T-cell (primary cell): ENCODE measurements at places on chromosomes 13 and 19. TPM values are rescaled to one million over a fixed set of nuclear protein-coding genes. Genes with fewer than 3 reads are reported as not detected.
A peak's percentile ranks its signal among the peaks of the same experiment; 100 is the strongest.

DNA sequence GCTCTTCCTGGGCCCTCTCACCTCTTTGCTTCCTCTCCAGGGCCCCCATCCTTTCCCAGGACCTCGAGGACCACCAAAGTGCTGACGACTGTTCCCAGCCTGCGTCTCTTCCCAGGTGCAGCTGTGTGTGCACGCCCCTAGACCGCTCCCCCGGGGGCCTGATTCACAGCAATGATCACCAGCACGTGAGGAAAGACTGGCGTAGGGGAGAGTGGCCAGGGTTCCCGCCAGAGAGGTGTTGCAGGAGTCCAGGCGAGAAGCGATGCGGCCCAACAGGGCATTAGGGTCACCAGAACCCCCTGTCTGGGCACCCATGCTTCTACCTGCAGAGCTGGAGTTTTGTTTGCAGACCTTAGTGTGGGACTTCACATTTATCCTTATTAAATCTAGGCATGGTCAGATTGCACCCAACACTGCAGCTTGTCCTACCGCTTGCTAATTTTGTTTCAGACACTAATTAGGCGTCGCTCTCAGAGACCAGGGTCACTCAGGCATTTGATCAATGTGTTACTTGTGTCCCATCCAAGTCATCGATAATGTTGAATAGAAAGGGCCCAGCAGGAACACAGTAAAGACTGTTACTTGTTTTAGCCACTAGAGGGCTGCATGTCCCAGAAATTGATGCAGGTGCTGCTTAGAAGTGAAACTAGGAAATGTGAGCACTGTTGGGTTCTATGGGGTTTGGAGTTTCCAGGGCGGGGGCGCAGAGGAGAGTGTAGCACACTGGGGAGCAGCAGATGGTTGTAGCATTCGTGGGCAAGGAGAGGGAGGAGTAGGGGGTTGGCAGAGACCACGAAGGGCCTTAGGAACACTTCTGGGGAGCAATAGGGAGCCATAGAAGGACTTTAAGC is 53.2 kb downstream of the CDADC1 start:
- DNase-seq: peak; percentile 49

GRCh38 chr19:4297901-4298809 is 4.0 kb downstream of the TMIGD2 start:
- DNase-seq: no peak

DNA sequence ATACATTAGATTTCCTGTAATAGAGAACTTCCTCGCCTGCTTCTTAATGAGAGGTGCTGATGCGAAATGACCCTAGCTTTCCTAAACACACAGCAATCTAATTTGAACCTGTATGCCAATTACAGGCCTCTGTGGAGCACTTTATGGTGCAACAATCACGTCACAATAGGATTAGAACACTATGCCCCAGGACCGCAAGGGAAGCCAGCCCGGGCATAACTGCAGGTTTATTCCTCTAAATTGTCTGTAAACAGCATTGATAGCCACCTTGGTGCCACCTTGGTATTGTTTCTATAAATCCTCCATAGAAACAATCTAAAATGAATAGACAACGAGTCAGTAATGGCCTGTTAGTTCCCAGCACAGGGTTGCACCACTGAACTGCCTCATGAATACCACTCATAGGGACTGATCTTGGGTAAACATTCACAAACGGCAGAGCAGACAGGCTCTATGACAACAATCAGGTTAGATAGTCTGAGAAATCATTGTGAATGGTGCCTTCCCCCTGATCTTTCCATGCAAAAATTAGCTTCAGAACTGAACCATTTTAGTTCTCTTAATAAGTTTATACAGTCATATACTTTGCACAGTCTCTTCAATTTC is 182.5 kb upstream of the OBI1 start:
- no peak for DNase-seq

GRCh38 chr13:30572859-30573275 is 44.9 kb upstream of the USPL1 start:
- no peak for DNase-seq

The SCAMP4 gene
- total RNA-seq: 49.2 TPM

The KIR3DL2 gene
- total RNA-seq: 12.5 TPM

The PLIN5 gene
- total RNA-seq: 2.3 TPM
